Calu3 (cell line): ENCODE measurements at places on chromosomes 16 and 17. TPM values are rescaled to one million over a fixed set of nuclear protein-coding genes. Genes with fewer than 3 reads are reported as not detected.

MAF gene
- total RNA-seq: 0.64 and 0.97 TPM in 2 replicates

ASPHD1 gene
- total RNA-seq: 54.1 and 64.1 TPM in 2 replicates

- no peak for DNase-seq
Observed at GRCh38 chr16:1435921-1436697, 5.2 kb downstream of the PERCC1 start.

DNA sequence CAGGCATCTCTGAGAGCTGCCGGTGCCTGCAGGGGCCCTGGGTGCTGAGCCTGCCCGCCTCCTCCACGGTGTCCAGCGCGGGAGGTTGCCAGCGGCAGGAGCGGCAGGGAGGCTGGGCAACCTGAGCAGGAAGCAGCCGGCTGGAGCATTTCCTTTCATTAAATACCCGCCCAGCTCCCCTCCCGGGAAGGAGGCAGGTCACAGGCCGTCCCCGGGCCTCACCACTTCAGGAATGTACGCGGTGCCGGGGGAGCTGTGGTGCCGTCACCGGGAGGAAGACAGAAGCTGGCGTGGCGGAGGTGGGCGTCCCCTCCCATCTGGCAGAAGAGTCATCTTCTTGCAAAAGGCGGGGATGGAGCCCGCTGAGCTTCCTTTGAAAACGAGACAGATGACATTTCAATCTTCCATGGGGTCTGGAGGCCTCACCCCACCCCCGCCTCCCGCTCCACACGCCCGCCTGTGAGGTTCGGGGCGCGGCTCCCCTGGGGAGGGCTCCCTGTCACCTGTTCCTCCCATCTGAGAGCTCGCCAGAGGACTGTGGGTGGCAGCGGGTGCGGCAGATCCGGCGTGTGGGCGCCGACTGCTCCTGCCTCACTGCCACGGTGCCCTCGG is 16.0 kb downstream of the SOX8 start:
- DNase-seq: peak; percentile 75

- no peak for DNase-seq
Observed at GRCh38 chr16:55955845-55956244, 80.7 kb upstream of the CES5A start.

GRCh38 chr17:80866050-80866793 is 125.4 kb upstream of the CHMP6 start:
- DNase-seq: peak; percentile 68

DNA sequence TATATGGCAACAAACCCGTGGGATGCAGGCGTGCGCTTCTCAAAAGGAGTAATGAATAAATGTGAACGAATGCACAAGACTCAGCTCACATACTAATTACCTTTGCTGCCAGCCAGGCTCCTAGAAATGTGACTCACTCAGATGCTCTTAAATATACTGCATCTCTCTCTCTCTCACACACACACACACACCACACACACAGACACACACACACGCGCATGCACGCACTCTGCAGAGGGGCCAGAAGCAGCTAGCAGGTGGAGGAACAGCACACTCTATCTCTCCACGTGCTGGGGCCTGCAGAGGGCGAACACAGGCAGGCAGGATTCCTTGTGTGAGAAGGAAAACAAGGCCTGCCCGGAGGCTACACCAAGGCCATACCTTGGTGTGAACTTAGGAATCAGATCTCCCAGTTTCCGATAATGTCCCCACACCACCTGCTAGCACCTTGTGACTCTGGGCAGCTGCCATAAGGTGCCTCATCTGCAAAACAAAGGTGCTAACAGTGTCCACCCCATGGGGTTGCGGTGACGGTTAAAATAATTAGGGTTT is 5.3 kb downstream of the GPRC5B start:
- DNase-seq: peak; percentile 35
